ENCODE measurements at places on chromosomes 4 and X. TPM values are rescaled to one million over a fixed set of nuclear protein-coding genes. Genes with fewer than 3 reads are reported as not detected.

The TAF7L gene
- total RNA-seq: 0.39 TPM

The VCX2 gene
- total RNA-seq: not detected

GRCh38 chrX:68832101-68832416 is 3.2 kb downstream of the EFNB1 start:
- no peak for DNase-seq

DNA sequence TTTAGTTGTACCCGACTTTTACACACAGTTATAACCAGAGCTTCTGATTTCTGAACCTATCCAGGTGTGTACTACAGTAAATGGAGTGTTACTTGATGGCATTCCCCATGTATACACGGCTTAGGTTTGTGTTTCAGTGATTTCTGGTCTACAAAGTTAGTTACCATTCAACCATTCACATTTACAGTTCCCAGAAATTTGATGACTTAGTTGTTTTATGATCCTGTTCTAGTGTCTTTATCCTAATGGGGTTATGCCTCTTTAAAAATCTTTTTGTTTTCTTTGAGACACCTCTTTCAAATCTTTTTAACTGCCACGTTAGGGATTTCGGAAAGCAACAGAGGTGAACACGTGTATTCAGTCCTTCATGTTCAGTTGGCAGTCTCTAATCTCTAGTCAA is 23.4 kb downstream of the CPEB2 start:
- DNase-seq: no peak

DNA sequence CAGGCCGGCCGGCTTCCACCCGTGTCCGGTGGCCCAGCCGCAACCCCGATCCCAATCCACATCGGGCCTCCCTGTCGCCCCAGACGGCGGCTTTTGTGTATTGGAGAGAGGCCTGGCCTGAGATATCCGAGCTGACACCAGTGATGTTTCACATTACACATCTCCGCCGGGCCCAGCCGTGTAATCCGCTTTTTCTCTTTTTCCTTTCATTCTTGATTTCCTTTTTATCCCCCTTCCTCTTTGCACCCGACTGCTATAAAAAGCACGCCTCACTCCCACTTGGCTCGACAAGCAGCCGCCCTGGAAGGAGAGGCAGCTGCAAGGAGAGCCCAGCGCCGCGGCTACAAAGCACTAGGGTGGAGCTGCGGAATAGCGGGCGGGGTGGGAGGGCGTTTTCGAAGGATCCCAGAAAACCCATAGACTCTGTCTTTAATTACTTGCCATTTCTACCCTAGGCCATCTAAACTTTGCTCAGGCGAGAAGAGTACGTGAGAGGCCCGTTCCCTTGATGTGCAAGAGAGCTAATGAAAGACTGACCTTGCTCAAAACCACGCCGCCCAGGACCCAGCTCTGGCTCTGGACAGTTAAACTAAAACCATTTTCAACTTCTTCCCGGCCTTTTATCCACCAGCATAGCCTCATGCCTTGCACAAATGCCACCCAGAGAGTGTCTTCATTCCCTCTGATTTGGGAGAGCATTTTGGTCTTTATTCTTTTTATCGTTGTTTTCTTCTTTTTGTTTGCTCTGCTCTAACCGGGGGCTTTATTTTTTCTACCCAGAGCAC is 3.2 kb downstream of the PITX2 start:
- DNase-seq: no peak

DNA sequence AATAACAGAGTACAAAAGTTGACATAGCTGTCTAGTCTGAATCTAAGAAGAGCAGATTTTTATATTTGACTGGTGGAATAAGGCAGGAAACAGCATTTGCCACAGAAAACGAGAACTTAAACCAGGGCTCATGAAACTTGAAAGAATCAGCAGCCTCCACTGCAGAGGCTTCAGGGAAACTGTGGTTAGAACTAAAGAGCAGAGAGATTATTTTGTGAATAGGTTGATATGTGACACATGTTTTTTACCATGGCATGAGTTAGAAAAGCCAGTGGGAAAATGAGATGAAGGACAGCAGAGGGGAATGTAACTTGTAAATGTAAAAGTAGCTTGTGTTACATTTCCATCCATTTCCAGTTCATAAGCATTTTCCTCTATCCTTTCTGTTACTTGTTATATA is 63.7 kb upstream of the CAMK2D start:
- no peak for DNase-seq

- DNase-seq: no peak
Observed at GRCh38 chr4:118857760-118858159, 21.8 kb upstream of the SEC24D start.

GRCh38 chr4:97432551-97432950 is 710.7 kb downstream of the STPG2 start:
- no peak for DNase-seq

The NPY5R gene
- total RNA-seq: not detected

GRCh38 chrX:141811438-141811837 is 26.7 kb upstream of the MAGEC3 start:
- DNase-seq: no peak

GRCh38 chrX:19342331-19342906 is 1.3 kb upstream of the PDHA1 start:
- DNase-seq: no peak

The TMEM271 gene
- total RNA-seq: not detected

DNA sequence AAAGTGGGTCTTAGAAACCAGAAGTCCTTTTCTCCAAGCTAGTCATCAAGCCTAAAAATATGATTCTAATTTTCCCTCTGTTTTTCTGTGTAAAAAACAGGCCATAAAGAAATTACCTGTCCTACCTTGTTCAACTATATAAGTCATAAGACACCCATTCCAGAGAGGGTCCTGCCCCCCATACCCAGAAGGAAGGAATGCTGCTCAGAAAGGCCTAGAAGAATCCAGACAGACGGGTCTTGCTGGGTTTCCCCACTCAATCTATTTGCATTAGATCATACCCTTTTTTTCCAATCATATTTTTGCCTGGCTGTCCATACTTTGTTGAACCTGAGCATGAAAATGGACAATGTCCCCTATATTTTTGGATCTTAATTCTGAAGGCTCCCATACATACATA is 16.3 kb upstream of the XAGE2 start:
- no peak for DNase-seq

- DNase-seq: peak; percentile 87
Observed at GRCh38 chr4:1727117-1728031, 6.1 kb downstream of the TACC3 start.

- no peak for DNase-seq
Observed at GRCh38 chrX:791479-792034, 161.0 kb downstream of the SHOX start.

DNA sequence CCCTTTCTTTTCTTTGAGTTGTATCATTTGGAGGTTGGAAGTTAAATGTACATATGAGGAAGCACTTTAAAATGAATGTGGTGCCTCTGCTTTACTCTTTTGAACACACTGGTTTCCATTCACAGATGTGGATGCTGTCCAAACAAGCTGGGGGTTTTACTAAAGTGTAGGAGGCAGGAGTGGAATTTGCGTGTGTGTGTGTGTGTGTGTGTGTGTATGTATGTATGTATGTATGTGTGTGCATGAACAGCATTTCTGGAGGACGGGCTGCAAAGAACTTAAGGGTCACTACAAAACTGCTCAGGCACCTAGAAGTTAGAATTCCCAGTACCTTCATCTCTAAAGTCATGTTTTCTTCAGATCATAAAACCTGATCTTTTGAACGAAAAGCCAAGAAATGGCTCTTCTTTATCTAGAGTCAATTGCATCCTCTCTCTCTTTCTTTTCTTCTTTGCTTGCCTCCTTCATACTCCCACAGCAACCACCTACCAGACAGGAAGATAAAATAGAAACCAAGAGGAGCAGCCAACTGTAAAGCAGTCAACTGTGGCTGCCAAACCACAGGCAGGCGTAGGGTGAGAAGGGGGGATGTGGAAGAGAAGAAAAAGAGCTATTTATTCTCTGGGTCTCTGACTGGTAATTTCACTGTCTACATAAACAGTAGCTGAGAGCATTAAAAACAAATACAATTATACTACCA is 177.0 kb upstream of the RASGEF1B start:
- no peak for DNase-seq

The CENPVL1 gene
- not detected for total RNA-seq

The SMIM10 gene
- 4.7 TPM for total RNA-seq

The GJB1 gene
- total RNA-seq: not detected

- DNase-seq: no peak
Observed at GRCh38 chr4:110532901-110533589, 57.1 kb downstream of the ENPEP start.

DNA sequence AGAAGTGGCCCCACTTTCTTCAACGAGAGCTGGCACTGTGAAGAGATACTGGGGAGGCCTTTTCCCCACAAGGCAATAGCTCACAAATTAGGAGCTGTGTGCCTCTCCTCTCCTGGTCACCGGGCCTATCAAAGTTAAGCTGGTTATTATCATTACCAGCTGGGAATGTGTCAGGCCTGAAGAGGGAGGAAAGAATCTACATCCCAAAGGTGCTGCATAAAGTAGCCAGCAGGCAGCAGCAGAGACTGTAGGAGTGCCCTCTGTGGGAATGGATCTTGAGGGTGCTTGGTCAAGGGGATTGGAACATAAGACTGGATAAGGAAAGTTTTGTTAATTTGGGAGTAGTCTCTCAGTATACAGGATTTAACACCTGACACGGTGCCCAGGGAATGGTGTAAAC is 9.1 kb upstream of the TMPRSS11D start:
- DNase-seq: no peak

DNA sequence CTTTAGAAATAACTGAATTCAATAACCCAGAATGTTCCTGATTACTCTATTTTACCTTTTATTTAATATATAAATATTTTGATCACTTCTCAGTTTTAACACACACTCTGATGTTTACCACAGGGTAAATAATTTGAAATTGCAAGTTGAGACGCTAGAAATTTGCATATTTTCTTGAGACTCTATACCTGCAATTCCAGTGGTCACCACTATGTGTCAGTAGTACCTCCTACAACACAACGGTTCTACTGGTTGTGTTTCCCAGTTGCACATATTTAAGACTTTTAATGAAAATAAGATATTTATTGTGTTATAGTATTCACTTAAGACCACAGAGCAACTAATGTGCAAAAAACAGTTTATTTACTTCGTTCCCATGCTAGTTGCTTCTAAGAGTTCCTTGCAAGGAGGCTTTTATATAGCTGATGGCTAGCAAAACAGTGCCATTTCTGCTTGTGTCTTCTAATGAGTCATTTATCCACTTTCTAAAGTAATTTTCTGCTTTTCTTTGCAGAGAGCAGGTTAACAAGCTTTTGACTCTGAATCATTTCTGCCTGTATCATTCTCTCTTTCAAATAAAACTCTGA is 98.9 kb upstream of the PDLIM3 start:
- DNase-seq: no peak

- no peak for DNase-seq
Observed at GRCh38 chr4:103645991-103646390, 73.8 kb downstream of the TACR3 start.

DNA sequence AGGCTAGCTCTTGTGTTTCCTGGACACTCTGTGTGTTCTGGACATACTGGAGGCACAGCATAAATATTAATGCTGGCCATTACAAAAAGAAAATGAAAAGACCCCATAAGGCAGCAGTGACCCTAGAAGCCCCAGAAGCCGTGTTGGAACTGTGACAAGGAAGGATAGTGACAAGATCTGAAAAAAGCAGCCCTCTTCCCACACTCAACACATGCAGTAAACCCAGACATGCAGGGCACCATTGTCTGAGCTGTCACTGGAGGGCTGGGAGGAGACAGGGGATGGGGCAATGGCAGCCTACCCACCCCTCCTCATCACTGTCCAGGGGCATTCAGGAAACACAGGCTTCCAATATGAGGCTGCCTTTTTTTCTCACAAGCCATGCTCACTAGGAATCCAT is 6.5 kb downstream of the TRIM2 start:
- DNase-seq: no peak

GRCh38 chrX:6694221-6694620 is 159.3 kb upstream of the VCX3A start:
- DNase-seq: no peak

GRCh38 chr4:14168919-14169318 is 541.4 kb upstream of the BOD1L1 start:
- DNase-seq: no peak

The XG gene
- not detected for total RNA-seq

- no peak for DNase-seq
Observed at GRCh38 chrX:154430479-154430878, 2.0 kb downstream of the ATP6AP1 start.

The CLCN4 gene
- 2.2 TPM for total RNA-seq

GRCh38 chr4:173181848-173182247 is 13.2 kb downstream of the GALNT7 start:
- no peak for DNase-seq

DNA sequence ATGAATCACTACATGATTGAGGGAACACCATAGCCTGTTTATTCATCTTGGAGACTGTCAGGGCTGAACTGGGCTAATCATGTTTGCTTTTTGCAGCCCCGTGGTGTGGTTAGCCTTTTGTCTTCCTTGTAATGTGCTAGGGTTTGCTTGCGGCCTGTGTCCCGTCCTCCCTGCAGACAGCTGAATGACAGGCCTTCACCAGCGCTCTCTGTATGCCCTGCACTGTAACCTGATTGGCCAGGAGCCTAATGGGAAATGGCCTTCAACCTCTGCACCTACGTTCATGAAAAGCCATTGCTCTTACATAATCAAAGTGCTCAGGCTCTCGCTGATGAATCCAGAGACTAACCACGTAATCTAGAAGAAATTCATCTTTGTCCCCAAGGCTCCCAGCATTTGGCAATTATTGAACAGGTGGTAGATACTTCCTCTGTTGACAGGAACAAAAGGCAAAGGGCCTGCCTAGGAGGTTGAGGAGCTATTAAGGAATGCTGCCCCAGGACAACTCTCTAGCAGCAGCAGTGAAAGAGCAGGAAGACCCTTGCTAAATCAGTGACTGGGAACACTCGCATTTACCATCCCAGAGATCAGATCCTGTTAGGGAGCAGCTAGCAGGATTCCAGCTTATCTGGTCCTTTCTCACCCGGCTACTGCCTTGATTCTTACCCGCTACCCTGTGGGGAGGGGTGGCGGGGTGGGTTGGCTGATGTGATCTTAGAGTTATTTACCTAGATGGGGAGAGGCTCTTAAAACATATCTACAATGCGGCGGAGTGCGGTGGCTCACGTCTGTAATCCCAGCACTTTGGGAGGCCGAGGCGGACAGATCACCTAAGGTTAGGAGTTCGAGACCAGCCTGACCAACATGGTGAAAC is 42.3 kb upstream of the FAT1 start:
- DNase-seq: no peak

The CXCL11 gene
- total RNA-seq: not detected

DNA sequence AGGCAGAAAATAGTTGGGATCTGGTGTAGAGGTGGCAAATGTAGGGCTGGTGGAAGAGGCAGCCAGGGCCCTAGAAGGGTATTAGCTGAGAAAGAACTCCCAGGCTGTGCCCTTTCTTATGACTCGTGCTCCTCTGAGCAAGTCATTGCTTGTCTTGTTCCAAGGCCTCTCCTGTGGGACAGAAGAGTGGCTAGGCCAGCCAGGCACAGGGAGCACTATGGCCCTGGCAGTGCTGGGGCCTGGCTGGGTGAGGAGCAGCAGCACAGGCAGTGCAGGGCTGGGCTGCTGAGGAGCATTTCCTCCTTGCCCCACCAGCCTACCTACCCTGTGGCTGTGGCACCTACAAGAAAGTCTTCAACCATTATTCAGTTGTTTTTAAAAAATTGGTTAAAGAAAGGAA is 298.5 kb upstream of the NR3C2 start:
- DNase-seq: no peak
